NCI-H82 (cell line): ENCODE measurements at places on chromosomes 1 and 21.
A peak's percentile ranks its signal among the peaks of the same experiment; 100 is the strongest.

- DNase-seq = peak; percentile 79
Observed at GRCh38 chr21:40047993-40048730, 180.9 kb downstream of the PCP4 start.

DNA sequence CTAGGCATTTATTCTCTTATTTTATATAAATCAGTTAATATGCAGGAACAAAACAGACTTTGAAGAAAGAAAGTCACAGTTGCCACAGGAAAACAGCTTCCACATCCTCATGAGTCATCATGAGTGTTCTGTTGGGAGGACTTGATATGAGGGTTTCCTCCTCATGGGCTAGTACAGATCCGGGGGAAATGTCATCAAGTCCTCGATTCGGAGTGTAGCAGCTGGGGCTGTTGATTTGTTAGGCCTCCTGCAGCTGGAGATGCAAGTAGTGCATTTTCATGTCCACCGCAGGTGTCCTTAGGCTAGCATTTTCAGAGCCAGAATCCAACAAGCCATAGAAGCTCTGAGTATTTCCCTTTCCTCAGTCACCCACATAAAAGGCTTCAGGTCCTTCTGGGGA is 36.7 kb downstream of the ADAM30 start:
- DNase-seq = no peak

- DNase-seq = peak; percentile 26
Observed at GRCh38 chr1:10598389-10598702, 123.6 kb downstream of the PEX14 start.

- no peak for DNase-seq
Observed at GRCh38 chr1:203113308-203113707, 14.2 kb upstream of the ADORA1 start.

GRCh38 chr21:38664315-38664714 is 141.4 kb upstream of the ETS2 start:
- no peak for DNase-seq

DNA sequence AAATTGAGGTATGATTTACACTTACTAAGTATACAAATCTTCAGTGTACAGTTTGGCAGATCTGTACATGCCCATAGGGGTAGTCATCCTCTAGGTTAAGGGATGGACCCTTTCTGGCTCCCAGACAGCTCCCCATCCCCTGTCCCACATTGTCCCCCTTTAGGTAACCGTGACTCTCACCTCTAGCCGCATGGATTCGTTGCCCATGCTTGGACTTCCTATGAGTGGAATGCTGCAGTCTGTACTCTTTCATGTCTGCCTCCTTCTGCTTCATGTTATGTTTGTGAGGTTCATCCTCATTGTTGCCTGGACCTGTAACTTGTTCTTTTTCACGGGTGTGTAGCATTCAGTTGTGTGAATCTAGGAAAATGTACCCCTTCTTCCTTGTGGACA is 20.3 kb downstream of the SLC37A1 start:
- DNase-seq = no peak
